Fibroblast of villous mesenchyme (primary cell): ENCODE measurements at places on chromosomes 1 and 21. TPM values are rescaled to one million over a fixed set of nuclear protein-coding genes. Genes with fewer than 3 reads are reported as not detected.

The IL10RB gene
- 34.5 and 60.9 TPM in 2 replicates for total RNA-seq

The OR2G6 gene
- not detected in 2 replicates for total RNA-seq

The SPATA45 gene
- total RNA-seq, result 0.43 TPM in 1 of 2 replicates, not detected in the other

The TM2D1 gene
- 50.3 and 69.1 TPM in 2 replicates for total RNA-seq

The ARV1 gene
- total RNA-seq, result 15.8 and 19.0 TPM in 2 replicates

The KIF21B gene
- total RNA-seq, result under 0.01 and 0.32 TPM in 2 replicates

The GNG4 gene
- 5.2 and 7.3 TPM in 2 replicates for total RNA-seq

The PROK1 gene
- total RNA-seq, result not detected in 2 replicates
